LoVo (cell line): ENCODE measurements at places on chromosomes 3 and 15.
A peak's percentile ranks its signal among the peaks of the same experiment; 100 is the strongest.

GRCh38 chr3:107224026-107224596, 153.1 kb upstream of the CCDC54 start:
- no peak for DNase-seq

DNA sequence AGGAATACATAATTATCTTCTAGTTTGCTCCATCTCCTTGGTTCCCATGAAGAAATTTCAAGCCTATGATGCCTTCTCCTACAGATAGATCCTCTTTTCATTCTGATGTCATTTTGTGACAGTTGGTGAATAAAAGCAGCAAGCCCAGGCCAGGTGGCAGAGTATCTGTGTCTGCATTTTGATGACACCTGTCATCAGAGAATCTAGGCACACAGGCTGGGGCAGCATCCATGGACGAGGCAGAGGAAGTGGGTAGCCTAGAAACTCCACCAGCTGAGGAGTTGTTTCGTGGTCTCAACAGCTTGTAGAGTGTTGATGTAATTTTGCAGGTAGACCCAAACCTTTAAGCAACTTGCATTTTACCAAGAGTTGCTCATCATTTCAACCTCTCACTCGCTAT, 269.8 kb downstream of the FEZF2 start:
- no peak for DNase-seq

GRCh38 chr3:39716849-39717248, 92.6 kb upstream of the MYRIP start:
- DNase-seq, result no peak

DNA sequence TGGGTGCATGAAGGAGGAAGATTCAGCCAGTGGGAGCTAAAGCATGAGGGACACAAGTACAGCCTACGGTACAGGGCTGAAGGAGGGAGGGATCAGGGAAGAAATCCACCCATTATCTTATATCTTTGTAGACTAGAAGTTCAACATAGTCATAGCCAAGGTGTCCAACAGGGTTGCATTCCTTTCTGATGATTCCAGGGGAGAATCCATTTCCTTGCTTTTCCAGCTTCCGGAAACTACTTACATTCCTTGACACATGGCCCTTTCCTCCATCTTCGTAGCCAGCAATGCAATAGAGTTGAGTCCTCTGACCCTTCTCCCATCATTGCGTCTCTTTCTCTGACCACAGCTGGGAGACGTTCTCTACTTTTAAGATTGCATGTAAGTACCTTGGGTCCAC, 471.0 kb upstream of the SEMA6D start:
- no peak for DNase-seq

- DNase-seq, result no peak
These were observed 302.1 kb downstream of the TLE3 start for GRCh38 chr15:69795601-69796000.

GRCh38 chr15:100002787-100003536, 269.7 kb upstream of the LYSMD4 start:
- no peak for DNase-seq

- no peak for DNase-seq
These were observed 21.9 kb downstream of the ATOSA start for GRCh38 chr15:52657338-52657737.

- DNase-seq, result no peak
These were observed 3.3 kb upstream of the CD96 start for GRCh38 chr3:111538681-111539083.

GRCh38 chr15:64034519-64034918, 11.8 kb downstream of the DAPK2 start:
- DNase-seq, result no peak

- DNase-seq, result no peak
These were observed 70.6 kb downstream of the TM4SF4 start for GRCh38 chr3:149545049-149545448.

DNA sequence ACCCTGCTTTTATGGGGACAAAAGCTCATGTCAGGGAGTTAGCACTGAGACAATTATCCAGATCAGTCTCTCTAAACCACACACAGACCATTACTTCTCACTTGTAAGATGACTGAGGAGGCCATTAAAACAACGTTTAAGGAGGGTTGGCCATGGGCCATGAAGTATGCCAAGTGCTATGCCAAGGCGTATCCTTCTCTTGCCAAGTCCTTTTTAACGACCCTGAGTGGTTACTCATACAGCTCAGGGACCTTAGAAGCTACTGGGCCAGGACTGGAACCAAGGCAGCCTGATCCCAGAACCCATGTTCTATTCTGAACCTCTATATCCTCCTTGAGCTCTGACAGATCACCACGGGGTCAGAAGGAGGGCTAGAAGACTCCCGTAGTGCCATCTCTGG, 50.0 kb downstream of the NMNAT3 start:
- DNase-seq, result peak; percentile 7

DNA sequence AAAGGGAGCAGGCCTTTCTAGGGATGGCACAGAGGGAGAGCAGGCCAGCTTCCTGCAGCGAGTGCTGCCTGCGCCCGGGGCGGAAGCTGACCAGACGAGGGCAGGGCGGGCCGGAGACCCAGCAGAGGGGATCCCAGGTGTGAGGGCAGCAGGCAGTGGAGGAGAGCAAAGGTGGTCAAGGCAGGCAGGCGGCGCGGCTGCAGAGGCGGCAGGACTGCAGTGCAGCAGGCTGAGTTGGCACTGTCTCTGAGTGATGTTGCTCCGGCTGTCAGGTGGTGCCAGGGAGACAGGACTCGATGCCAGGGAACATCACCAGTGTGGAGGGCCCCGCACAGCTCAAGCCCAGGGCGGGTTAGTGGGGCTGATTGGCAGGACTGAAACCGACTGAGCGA, 22.3 kb upstream of the PLXNA1 start:
- no peak for DNase-seq

DNA sequence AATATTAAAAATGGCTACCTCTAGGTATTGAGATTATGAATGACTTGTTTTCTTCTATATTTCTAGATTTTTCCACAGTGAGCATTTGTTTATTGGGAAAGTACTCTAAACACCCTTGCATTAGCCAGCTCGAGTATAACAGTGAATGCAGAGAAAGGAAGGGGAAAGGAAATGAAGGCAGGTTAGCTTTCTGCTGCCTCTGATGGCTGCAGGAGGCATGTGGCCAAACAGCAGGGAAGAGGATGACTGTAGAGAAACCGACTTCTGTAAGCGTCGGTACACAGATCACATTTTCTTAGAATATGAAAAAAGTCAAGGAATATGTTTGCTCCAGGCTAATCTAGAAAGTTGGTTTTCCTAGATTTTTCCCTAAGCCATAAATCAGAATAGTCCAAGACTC, 19.8 kb downstream of the GNB5 start:
- DNase-seq, result no peak

DNA sequence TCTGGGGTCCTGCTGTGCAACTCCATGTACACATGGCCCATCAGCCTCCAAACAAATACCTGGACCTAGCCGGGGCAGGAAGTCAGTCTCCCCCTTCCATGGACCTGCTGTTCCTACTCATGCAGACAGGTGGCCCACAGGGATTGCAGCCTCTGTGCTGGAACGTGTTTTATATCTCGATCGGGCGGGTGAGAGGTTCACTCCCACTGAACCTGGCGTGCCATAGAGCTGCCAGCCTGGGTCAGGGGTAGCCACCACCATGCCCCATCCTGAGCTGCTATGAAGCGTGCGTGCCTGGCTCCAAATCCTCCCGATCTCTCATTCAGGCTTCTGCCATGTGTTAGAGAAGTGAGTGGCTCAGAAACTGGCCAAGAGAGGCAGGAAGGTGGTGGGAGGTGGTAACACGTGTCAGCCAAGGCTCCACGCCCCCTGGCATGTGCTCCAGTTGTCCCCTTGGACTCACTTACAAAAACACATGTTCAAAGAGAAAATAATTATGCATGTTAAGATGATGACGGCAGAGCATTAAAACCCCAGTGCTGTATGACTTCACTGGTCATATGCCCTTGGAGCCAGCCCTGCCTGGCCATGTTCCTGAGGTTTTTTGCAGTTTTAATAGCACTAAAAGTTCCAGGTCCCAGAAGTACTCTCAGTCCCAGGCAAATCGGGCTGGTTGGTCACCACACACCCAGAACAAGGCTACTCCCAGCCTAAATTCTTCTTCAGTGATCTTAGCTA, 30.6 kb downstream of the CTSH start:
- no peak for DNase-seq

DNA sequence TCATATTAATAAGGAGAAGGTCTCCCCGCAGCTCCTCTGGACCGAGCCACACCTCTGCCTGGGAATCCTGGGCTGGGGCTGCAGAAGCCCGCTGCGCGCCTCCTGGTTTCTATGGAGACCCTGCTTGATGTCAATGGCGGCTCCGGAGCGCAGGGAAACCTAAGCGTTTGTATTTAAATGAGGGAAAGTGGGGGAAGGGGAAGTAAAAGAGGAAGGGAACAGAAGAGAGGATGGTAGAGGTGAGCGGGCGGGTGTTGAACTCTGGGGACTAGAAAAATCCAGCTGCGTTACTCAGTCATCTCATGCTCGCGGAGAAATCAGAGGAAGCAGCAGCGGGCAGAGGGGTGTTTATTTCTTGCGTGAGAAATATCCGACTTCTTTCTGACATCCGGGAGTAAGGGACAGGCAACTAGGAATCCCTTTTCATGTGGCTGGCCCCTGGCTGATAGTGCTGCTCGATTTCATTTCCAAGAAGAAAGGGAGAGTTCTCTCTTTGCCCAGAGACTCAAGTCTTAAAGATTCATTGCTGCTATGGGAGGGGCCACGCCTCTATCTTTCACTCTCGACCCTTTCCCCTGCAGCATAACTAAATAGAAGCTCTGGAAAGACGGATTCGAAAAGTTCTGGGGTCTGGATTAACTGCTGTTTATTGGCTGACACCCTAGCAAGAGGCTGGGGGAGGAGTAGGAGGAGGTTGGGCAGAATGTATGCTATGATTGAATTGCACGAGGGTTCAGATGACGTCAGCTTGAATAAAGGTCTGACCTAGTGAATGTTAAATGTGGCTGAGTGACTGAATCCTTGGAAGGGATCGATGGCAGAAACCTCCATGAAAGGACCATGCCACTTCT, 110.5 kb upstream of the GAP43 start:
- no peak for DNase-seq

DNA sequence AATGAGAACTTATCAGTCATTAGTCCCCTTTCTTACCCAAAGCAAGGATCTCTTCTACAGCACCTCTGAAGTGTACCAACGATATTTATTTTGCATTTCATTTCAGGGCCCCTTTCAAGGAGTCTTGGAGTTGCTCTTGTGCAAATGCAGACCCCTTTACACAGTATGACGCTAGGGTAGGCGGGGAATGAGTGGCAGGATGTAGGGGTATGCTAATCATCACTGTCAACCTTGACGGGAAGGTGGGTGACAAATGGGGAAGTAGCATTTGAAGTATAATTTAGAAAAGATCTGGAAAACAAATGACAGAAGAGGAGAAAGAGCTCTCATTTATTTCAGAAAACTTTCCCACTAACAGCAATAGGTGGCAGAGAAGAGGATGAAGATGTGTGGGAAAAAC, 94.4 kb downstream of the LRRN1 start:
- DNase-seq, result no peak

GRCh38 chr15:44084770-44085169, 110.3 kb downstream of the FRMD5 start:
- DNase-seq, result no peak

- DNase-seq, result no peak
These were observed 91.6 kb upstream of the RGMA start for GRCh38 chr15:93180656-93181055.

DNA sequence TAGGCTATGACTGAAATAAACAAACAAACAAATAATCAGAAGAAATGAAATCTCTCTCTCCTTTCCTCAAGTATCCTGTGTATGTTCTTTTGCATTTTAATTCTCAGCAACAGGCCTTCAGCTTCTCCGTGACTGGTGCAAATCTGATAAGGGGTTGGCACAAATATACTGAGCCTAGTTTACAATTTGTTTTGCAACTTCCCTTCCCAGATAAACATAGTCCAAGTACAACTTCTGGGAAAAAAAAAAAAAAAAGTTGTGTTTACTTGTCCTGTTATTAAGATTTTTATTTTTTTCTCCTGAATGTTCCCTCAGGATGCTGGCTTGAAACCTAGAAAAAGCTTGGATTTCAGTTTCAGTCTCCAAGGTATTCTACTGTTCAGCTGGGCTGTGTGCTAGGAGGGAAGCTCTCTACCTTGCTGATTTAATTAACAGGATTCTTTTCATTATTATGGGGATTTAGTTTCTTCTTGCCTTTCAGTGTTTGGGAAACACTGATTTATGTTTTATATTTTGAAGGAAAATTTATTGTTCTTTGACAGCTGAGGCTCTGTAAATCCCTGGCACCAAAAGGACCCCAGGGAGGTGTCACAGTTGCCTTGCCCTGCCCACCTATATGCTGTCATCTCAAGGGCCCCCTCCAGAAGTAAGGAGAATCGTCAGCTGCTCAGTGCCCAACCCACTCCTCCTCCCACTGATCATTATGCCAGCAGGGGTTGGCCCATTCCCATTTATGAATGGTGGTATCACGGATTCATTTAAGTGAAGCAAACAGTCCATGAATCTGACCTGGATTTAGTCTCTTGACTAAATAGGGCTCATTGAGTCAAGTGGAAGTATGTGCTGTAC, 185.2 kb downstream of the MEIS2 start:
- DNase-seq, result no peak

- no peak for DNase-seq
These were observed 13.5 kb downstream of the BFSP2 start for GRCh38 chr3:133413161-133414020.

DNA sequence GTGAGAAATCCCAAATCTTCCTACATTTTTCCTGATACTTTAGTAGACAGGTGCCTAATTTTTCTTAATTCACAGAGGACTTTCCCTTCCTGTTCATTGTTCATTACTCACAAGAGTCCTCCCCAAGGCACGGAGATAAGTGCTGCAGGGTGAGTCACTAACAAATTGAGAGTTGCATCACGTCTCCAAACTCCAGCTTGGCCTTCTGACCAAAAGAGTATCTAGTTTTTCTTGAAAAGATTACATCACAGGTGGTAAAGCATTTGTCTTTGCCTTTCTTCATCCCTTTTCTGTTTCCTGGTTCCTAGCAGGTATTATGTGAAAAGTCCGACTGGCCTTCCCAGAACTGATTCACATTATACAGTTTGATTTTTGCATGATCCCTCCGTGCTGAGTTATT, 24.9 kb upstream of the RASGRP1 start:
- DNase-seq, result peak; percentile 15

GRCh38 chr15:43776718-43777266, at the start of gene ELL3:
Gene ELL3 (minus strand): TSS chr15:43776966. CDS start chr15:43776901, 65 bp downstream.
- DNase-seq, result peak; percentile 94
